ENCODE measurements at places on chromosomes 2 and 18.

DNA sequence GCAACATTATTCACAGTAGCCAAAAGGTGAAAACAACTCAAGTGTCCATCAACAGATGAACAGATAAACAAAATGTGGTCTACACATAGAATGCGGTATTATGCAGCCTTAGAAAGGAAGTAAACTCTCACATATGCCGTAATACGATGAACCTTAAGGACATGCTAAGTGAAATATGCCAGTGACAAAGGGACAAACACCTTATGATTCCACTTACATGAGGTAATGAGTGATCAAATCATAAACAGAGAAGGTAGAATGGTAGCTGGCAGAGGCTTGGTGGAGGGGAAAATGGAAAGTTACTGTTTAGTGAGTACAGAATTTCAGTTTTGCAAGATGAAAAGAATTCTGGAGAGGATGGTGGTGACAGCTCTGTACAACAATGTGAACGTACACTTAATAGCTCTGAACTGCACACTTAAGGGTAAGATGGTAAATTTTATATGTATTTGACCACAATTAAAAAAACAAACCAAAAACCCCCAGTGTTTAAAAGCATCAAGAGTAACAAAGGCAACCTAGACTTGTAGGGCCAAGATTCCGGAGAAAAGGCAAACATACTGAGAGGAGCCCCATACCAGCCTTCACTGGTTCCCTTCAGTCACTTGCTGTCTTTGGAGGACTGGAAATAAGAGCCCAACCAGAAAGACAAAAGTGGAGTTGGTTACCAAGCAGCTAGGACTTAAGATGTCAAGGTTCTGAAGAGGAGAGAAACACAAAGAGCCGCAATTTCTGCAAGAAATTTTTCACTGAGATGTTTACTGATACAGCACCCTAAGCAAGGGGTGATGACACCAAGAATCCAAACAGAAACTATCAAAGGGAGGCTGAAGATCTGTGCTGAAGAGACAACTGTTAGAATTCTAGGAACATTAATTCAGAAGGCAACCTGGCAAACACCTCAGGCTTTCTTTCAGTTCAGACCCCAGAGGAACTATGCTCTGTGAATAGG lies 61.3 kb downstream of the CUL3 start:
- DNase-seq = no peak

- no peak for DNase-seq
Observed at GRCh38 chr18:8463791-8464190, 145.4 kb upstream of the RAB12 start.

DNA sequence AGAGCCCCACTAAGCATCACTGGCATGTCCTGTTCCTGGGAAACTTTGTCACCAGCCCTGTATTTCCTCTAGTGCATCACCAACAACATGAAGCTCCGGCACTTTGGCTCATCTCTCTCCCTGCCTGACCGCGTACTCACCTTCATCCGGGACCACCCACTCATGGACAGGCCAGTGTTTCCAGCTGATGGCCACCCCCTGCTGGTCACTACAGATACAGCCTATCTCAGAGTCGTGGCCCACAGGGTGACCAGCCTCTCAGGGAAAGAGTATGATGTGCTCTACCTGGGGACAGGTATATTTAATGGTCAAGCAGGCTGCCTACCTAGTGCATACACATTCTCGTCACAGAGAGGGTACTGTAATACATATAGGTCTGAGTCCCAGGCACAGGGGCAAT lies 21.0 kb downstream of the SEMA4F start:
- DNase-seq = no peak

DNA sequence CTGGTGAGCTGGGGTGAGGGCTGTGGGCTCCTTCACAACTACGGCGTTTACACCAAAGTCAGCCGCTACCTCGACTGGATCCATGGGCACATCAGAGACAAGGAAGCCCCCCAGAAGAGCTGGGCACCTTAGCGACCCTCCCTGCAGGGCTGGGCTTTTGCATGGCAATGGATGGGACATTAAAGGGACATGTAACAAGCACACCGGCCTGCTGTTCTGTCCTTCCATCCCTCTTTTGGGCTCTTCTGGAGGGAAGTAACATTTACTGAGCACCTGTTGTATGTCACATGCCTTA lies 10.5 kb downstream of the PROC start:
- DNase-seq = no peak

DNA sequence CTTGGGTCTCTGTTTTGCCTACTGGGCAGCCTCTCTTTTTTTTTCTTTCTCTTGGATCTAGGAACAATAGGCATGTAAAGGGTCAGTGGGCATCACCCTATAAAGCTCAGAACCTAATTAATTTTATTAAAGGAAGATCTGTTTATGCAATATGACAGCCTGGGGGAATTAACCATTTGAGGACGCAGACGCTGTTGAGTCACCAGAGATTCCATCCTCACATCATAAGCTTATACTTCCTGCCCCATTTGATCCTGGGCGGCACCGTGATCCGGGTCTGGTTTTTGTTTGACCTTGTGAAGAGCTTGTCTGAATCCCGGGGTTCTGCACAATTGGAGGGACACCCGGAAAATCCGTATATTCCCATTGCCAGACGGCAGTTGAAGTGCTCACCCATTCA lies 16.8 kb upstream of the BCL11A start:
- no peak for DNase-seq

- no peak for DNase-seq
Observed at GRCh38 chr2:202841090-202841867, 30.3 kb downstream of the ICA1L start.

GRCh38 chr2:28239207-28239606 lies 153.5 kb upstream of the FOSL2 start:
- no peak for DNase-seq

DNA sequence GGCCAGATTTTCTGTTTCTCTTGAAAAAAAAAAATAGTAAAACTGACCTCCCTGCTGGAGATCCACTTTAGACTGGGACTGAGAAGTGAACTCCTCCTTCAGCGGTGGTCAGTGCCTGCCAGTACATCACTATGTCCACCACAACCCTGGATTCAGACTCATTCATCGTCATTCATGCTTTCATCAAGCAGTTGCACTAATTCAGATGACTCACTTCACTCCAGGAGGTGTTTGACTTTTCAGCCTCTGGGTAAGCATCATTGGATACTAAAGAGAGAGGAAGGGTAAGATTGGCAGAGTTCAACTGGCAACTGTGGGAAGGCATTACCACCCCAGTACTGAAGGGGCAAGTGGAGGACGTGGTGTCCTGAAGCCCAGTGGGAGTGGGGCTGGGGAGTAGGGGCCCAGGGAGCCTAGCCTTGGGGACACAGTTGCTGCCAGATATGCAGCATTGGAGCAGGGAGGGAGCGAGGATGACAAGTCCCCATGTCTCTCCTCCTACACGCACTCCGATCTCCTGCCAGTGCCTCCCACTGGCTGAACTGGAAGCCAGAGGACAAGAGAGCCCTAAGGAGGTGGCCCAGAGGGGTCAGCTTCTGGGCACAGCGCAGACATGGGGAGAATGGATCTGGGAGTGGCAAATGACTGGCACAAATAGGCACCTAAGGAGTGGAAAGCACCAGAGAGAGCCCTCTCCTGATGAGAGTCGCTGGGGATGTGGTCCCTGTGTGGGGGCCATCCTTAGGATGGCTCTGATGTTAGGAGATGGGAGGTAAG lies 111.1 kb downstream of the TGFA start:
- no peak for DNase-seq

DNA sequence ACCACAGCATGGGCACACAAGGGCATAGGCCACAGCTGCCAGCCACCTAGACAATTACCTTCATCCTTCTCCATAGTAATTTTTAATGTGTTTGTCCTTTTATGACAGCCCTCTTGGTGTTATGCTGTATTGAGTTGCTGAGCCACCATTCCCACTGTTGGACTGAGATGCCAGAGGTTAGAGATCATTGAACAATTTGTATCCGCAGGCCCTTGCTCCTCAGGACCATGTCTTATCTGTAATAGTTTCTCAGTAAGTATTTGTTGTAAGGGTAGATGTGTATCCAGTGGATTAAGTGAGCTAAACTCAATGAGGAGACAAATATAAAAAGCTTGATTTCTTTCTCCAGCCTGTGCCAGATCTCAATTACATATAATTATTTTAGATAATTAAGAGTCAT lies 832.8 kb upstream of the ID2 start:
- no peak for DNase-seq

DNA sequence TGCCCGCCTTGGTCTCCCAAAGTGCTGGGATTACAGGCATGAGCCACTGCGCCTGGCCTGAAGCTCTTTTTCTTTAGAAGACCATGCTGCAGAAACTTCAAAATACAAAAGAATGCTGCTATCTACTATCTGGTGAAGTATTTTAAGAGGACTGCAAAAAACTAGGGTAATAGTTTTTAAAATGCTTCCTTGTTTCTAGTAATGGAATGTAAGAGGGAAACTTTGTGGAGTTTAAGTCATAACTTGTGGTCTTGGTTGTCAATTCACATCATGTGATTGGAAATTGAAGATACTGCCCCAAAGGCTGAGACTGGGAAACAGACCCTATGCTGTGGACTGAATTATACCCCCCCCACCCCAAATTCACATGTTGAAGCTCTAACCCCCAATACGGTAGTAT lies 68.3 kb downstream of the B3GNT2 start:
- DNase-seq = no peak

DNA sequence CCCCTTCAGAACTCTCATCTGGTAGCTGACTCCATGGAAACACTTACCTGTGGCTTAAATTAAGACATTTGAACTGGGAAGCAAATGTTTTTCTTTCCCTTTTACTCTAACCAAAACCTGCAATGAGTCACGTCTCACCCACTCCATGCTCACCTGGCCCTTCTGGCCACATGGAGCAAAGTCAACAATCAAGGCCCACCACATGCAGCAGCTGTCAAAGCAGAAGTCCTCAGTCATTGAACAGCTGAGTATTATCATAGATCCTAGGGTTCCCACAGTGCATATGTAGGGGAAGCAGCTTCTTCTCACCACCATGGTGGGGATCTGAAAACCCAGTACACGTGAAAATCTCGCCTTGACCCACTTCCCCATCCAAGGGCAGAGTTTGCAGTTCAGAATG lies 12.3 kb upstream of the MEP1B start:
- DNase-seq = no peak

GRCh38 chr18:57881818-57882413 lies 78.8 kb upstream of the ATP8B1 start:
- peak; percentile 79 for DNase-seq

- no peak for DNase-seq
Observed at GRCh38 chr2:190666895-190667294, 18.0 kb downstream of the NAB1 start.

GRCh38 chr2:172397148-172397834 lies 30.1 kb upstream of the ITGA6 start:
- no peak for DNase-seq

DNA sequence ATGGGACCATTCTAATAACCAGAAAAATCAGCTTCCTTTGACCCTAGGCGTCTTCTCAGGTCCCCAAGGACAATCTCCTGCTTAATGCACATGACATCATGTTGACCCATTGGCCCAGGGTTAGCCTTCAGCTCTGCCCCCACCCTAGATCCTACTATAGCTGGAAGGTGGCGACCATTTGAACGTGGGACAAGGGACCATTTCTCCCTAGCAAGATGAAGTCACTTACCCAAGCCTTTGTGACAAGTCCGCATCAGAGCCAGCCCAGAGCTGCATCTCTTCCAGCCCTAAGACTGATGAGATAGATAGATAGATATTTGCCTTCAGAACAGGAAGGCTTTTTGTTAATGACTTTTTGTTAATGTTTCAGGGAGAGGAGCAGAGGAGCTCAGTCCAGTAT lies 28.2 kb upstream of the TAF1B start:
- DNase-seq = no peak

- DNase-seq = no peak
Observed at GRCh38 chr2:58893656-58894351, 652.7 kb upstream of the FANCL start.

- DNase-seq = no peak
Observed at GRCh38 chr2:138658187-138658894, 121.8 kb downstream of the NXPH2 start.

- no peak for DNase-seq
Observed at GRCh38 chr2:43777306-43777926, 3.6 kb downstream of the DYNC2LI1 start.

- DNase-seq = no peak
Observed at GRCh38 chr2:27184115-27184514, 27.7 kb upstream of the ATRAID start.

DNA sequence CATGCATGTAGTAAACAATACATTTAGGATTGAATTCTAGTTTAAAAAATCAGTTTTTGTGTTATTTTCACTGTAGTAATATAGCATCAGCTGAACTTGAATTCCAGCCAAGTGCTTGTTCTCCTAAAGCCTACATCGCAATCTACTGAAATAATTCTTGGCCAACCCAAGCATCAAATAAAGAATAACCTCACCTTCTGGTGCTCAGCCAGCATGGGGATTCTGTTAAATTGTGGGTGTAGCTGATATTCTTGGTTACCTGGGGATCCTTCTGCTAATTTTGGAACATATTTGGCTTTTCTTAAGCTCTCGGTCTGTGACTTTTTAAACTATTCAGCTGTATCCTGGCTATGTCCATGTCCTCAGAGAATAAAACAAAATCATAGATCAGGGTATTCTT lies 248.8 kb downstream of the NRXN1 start:
- no peak for DNase-seq

- DNase-seq = no peak
Observed at GRCh38 chr2:199662255-199662654, 188.7 kb downstream of the FTCDNL1 start.

GRCh38 chr18:45221363-45221762 lies 393.9 kb upstream of the SLC14A2 start:
- no peak for DNase-seq

- no peak for DNase-seq
Observed at GRCh38 chr2:126187668-126188067, 468.3 kb upstream of the GYPC start.

DNA sequence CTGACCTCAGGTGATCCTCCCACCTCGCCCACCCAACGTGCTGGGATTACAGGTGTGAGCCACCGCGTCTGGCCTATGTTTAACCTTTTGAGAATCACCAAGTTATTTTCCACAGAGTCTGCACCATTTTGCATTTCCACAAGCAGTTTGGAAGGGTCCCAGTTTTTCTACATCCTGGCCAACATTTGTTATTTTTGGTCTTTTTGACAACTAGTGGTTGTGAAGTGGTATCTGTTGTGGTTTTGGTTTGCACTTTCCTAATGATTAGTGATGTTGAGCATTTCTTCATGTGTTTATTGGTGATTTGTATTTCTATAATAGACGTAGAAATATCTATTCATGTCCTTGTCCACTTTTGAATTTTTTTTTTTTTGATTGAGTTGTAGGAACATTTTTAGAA lies 67.9 kb downstream of the BIRC6 start:
- no peak for DNase-seq

DNA sequence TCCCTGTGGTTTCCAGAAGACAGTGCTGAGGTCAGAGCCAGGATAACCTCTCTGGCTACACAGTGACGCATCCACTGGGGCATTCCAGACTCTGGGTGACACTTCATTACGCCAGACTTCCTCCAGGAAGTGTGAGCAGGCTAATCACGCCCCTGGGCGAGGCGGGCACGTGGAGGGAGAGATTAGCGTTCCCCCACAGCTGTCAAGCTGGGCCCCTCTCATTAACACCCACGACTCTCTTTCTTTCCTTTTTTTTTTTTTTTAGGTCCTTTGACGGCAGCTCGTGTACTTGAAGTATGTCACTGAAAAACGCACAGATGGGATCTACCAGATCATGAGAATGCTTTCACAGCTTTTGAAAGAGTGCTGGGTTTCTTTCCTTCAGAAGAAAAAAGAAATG lies 274.6 kb downstream of the AFF3 start:
- no peak for DNase-seq

- DNase-seq = no peak
Observed at GRCh38 chr2:171447675-171448074, 13.6 kb downstream of the DCAF17 start.
